ENCODE measurements at places on chromosomes 12 and 14. TPM values are rescaled to one million over a fixed set of nuclear protein-coding genes. Genes with fewer than 3 reads are reported as not detected.

DNA sequence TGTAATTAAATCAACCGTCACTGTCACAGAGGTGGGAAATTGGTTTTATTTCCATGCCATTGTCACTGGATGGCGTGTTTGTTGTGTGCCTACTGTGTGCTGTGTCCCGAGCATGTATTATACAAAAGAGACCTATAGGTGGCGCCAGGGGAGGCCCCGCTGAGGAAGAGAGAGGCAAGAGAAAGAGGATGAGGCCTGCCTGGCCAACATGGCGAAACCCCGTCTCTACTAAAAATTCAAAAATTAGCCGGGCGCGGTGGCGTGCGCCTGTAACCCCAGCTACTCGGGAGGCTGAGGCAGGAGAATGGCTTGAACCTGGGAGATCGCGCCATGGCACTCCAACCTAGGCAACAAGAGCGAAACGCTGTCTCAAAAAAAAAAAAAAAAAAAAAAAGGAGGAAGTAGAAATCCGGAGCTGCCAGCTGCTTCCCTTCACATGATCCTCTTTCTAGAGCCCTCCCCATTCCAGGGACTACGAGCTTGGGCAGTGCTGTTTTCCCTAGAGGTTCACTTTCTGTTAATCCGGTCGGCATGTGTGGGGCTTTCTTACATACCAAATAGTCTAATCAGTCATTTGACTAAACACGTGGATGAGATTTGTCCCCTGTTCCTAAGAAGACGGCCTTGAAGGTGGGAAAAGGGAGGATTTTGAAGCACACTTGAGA is 6.4 kb upstream of the CCDC175 start:
- DNase-seq: no peak

Gene MBD6
- 18.2 TPM for total RNA-seq

DNA sequence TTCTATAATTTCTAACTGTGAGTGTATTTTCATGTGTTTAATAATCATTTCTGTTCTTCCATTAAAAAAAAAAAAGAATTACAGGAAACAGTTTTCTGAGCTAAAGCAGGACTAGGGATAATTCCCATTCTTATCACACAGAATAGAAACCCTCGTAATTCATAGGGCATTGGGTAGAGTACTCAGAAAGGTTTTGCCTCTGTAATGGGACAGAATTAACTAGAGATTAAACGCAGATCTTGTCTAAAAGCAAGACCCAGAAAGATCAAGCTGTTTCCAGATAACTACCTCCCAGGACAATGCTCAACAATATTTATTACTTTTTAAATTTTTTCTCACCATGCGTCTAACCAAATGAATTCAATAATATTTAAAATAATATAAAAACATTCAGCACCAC is 10.2 kb downstream of the GSKIP start:
- no peak for DNase-seq

DNA sequence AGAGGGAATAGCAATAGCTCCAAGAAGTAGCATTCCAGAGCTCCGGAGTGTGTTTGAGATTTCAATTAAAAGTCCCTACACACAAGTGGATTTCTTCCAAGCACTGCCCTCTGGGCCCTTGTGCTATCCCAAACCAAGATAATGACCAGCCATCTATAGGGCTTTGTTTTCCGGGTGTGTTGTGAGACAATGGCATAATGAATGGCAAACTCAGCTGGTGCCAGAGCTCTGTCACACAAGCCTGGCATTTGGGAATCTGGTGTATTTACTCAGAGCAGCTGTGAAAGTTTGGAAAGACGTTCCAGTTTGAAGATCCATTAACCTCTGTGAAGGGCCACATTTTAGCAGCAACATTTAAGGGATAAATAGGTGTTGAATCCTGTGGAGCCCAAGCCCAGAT is 61.2 kb upstream of the TMTC2 start:
- DNase-seq: no peak

GRCh38 chr14:60164404-60164711 is 840 bp downstream of the DHRS7 start:
- DNase-seq: no peak

All from M059J (cell line).